ENCODE measurements at places on chromosomes 4 and X.

DNA sequence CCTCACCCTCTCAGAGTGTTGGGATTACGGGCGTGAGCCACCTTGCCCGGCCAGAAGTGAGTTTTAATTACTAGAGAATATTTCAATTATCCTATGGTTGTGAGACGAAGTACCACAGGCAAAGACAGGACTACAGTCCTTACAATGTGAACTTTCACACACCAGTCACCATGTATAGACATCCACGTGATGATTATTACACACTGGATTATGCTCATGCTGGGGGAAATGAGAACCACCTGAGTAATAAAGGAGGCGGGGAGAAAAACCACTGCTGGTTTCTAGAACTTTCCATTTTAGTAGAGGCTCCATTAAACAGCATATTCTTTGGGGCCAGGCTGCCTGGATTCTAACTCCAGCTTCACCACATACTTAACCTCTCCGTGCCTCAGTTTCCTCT is 42.5 kb upstream of the TLR2 start:
- no peak for DNase-seq

DNA sequence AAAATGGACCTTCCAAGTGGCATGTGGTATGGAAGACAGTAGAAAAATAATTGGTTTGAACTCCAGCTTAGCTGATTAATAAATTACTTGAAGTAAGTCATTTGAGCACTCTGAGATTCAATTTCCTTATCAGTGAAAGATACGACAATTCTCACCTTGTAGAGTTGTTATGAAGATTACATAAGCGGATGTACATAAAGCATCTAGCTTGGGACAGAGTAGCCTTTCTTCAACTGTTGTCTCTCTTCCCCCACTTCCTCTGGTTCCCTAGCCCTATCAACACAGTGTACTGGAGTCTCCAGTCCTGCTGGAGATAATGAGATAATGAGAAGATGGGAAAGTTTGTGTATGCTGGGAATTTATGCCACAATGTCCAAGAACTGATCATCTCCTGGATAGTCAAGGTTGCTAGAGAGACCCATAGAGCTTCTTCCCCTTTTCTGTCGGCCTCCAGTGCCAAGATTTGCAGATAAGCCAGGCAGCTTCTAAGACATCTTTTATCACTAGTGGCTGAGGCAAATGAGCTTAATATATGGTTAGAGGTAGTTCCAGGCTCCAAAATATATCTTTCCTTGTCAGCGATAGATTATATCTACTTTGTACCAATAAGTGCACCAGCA is 33.9 kb downstream of the VSIG4 start:
- DNase-seq, result no peak

DNA sequence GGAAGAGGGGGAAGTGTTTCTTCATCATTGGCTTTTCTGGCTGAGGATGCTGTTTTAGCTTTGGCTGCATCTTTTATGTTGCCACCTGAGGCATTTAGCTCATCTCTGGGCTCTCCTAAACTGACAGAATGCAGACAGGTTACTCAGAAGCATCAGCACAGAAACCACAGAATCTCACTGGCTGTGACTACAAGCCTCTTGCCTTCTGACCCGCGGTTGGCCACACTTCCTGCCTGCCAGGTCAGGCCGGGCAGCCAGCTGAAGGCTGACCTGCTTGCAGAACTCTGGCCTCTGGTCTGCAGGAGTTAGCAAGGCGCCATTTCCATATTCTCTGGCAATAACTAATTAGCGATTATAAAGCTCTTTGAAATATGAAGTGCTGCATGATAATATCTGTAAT is 366.5 kb downstream of the MID1IP1 start:
- DNase-seq, result no peak

GRCh38 chr4:79584902-79585301 is 176.9 kb upstream of the GK2 start:
- DNase-seq, result no peak

DNA sequence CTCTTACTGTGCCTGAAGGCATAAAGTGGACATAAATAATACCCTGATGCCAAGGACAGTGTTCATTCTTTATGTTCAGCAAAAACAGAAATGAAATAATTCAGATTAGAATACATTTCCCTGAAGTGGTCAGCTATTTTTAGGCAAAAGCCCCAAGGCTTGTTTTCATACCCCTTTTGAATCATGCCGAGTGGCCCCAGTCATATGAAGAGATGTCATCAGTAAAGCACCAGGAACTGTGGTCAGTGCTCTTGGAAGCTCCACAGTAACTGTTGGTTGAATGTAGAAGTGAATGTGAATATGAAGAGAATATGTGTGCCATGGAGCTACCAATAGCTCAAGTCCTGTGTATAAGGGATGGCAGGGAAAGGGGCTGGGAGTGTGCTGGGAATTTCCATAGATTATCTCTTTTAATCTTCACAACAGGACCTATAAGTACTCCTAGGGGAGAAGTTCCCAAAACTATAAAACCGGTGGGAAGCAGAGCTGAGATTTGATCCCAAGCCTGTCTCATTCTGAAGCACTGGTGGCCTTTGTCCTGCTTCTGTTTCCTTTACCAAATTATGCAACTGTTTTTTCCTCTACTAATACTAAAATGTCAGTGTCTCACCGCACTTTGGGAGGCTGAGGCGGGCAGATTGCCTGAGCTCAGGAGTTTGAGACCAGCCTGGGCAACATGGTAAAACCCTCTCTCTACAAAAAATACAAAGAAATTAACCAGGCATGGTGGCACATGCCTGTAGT is 52.6 kb downstream of the FNIP2 start:
- no peak for DNase-seq

Data from activated naive CD4-positive, alpha-beta T cell treated with Interleukin-2 at 50 U/mL for 16 hours (primary cell).